ENCODE measurements at places on chromosomes 5 and 9.
A peak's percentile ranks its signal among the peaks of the same experiment; 100 is the strongest.

GRCh38 chr9:95808011-95808410, 67.5 kb upstream of the ERCC6L2 start:
- DNase-seq: no peak

- no peak for DNase-seq
Observed at GRCh38 chr9:31445960-31446359, 938.5 kb upstream of the ACO1 start.

- DNase-seq: no peak
Observed at GRCh38 chr9:31520301-31521085, 864.0 kb upstream of the ACO1 start.

GRCh38 chr5:168282120-168282519, 9.3 kb upstream of the WWC1 start:
- no peak for DNase-seq

GRCh38 chr5:94499806-94500205, 118.6 kb downstream of the KIAA0825 start:
- DNase-seq: no peak

DNA sequence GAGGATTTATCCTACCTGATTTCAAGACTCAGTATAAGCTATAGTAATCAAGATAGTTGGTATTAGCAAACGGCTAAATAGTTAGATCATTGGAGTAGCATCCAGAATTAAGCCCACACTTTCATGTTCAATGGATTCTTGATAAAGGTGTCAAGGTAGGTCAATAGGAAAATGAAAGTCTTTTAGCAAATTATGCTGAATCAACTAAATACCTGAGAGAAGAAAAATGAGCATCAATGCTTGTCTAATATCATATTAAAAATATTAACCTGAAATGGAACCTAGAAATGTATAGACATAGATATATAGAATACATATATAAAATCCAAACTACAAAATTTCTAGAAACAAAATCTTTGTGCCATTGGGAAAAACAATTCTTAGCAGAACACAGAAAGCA, 685.6 kb downstream of the DTWD2 start:
- no peak for DNase-seq

GRCh38 chr5:78287833-78288232, 6.7 kb downstream of the AP3B1 start:
- no peak for DNase-seq

GRCh38 chr5:20604992-20605391, 617.0 kb upstream of the CDH18 start:
- no peak for DNase-seq

DNA sequence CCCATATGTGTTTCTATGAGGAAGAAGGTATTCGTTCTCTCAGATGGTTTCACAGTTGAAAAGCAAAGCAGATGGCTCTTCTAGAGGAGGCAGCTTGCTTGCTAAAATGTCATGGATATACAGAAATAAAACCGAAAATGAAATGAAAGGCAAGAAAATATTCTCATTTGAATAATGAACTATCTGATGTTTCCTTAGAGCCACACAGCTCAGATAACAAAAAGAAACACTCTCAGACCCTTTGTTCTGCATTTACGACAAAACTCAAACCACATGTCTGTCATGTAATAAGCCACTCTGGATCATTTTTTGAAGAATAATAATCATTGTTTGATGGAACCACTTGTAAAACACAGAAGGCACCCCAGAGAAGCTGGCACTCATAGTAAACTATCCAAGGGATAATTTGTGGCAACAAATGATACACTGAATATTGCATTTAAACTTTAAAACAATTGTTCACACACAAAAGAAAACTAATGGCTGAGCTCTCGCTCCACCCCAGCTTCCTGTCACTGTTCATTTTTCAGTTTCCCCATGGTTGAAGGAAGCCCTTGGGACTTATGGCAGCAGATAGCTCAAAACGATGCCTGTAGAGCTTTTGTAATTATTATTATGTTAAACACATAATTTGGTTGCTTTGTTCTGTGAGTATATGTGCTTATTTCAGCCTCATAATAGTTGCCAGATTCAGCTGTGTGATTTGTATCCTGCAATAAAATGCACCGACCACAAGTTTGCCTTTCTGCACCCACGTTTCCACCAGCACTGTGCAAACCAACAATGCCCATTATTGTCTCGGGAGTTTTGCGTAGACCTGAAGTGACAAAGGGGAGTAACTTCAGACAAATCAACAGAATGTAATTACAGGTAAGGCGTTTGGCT, 256.0 kb downstream of the TMEM167A start:
- no peak for DNase-seq

DNA sequence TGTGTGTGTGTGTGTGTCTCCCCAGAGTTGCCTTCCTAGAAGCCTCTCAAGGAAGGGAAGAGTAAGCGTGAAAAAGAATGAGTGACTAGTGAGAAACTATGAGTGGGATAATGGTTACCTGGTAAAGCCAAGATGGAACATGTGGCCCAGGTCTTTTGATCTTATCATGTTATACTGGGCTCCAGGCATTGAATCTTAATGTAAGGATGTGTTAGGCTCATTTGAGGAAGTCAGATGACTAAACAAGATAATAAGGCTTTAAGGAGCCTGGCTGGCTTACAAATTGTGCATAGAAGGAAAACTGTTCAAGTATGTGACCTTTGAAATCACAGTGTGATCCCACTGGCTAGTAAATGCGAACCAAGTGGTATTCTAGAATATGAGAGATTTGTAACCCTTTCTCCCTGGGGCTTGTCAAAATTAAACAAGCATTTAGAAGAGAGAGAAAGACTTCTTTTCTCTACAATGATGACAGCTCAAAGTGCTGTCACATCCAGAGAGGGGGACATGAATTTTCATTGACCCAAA, 29.9 kb upstream of the HMHB1 start:
- no peak for DNase-seq

DNA sequence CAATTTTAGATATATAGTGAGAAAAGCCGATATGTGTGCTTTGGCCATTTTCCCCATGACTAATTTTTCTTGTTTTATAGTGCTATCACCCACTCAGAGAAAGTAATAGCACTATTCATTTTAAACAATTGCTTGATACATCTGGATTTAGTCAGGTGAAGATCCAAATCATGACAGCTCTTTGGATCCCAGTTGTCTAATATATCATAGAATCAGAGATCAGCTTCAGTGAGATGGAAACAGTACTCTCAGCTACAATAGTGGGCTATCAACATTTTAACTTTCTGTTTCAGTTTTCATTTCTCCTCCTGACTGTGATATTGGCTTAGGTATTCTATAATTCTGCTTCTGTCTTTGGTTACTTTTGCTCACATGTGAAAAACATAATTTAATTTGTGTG, 38.7 kb downstream of the VCAN start:
- DNase-seq: no peak

- no peak for DNase-seq
Observed at GRCh38 chr5:171615705-171616640, 169.6 kb upstream of the SMIM23 start.

- no peak for DNase-seq
Observed at GRCh38 chr9:87006956-87007355, 59.6 kb upstream of the GAS1 start.

- DNase-seq: no peak
Observed at GRCh38 chr5:160039810-160040470, 31.0 kb downstream of the TTC1 start.

GRCh38 chr9:6811436-6811835, 53.7 kb downstream of the KDM4C start:
- DNase-seq: peak; percentile 2

- DNase-seq: no peak
Observed at GRCh38 chr5:16920109-16920816, 15.8 kb downstream of the MYO10 start.

- no peak for DNase-seq
Observed at GRCh38 chr9:35967042-35967441, 9.1 kb upstream of the OR2S2 start.

GRCh38 chr9:136092353-136092650, 2.8 kb downstream of the NACC2 start:
- DNase-seq: no peak

- no peak for DNase-seq
Observed at GRCh38 chr5:56100439-56101176, 105.8 kb upstream of the IL6ST start.

DNA sequence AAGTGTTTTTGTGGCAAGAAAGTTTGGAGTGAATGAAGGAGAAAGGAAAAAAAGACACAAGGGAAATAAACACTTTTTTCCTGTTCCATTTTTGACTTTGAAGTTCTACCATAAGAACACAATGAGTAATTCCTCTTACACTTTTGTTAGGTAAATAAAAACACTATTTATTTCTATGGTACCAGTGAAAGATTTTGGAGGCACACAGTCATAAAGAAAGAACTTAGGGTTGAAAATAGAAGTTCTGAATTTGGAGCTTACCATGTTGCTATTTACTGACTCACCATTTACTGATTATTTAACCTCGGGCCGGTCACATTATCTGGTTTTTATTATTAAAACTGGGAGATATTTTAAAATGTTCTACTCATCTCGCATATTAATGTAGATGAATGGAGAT, 367.8 kb downstream of the TLE1 start:
- no peak for DNase-seq

DNA sequence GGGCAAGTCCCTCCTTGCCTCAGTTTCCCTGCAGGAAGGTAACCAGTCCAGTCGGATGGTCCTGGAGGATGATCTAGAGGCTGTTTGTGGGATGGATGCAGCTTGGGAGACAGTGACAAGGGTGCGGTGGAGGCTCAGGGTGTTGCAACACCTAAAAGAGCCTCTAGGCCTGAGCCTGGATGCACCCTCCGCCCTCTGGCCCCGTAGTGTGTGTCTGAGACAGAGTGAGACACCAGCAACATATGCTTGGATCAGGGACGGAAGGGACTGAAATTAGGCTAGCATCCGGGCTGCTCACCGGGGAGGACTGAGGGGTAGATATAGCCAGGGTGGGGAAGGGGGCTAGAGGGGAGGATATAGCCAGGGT, 1.1 kb downstream of the CRAT start:
- DNase-seq: no peak

DNA sequence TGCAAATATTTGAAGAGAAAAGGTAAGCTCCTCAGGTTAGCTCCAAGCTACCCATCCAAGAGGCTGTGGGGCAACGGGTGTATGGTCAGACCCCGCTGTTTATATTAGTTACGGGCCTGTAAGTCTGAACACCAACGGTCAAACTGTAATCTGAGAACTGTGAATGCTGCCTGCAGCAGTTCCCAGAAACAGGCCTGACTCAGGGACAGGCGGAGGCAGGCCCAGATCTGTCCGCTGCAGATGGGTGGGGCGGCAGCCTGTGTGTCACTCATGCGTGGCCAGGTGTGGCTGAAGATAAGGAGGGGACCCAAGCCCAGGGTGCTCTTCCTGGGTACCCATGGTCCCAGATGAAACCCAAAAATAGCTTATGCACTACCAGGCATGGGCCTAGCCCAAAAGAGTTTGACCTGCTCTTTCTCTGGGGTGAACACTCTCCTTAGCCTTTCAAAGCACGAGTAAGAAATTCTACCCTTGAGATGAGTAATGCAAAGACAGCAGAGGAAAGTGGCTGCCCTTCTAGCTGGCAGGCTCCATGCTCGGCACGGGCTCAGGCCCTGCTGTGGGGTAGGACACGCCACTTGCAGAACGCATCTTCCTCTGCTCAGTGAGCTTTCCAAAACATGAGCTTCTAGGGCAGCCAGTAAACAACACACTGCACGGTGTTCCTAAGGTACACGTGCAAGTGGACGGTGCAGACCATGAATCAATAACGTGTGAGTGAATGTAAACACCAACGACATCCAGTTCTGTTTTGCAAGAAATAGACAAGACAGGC, 9.1 kb downstream of the UBAC1 start:
- peak; percentile 68 for DNase-seq

DNA sequence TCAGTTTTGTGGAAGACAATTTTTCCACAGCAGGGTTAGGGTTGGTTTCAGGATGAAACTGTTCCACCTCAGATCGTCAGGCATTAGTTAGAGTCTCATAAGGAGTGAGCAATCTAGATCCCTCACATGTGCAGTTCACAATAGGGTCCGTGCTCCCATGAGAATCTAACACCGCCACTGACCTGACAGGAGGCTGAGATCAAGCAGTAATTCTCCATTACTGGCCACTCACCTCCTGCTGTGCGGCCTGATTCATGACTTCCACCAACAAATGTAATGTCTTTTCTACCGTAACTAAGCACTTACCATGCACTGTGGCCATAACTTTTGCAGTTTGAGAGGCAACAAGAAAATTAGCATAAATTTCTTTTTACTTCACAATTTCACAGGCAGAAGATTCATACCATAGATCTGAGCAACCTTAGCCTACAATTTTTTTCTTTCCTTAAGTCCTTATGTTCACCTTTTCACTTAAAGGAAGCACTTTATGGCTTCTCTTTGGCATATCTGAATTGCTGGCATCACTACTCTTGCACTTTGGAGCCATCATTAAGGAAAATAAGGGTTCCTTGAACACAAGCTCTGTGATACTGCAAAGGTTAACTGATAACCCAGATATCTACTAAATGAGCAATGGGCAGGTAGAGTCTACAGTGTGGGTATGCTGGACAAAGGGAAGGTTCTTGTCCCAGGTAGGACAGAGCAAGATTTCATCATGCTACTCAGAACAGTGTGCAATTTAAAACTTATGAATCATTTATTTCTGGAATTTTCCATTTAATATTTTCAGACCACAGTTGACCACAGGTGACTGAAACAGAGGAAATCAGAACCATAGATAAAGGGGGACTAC, 83.0 kb upstream of the IFNK start:
- no peak for DNase-seq

GRCh38 chr9:137220317-137221094, 1.5 kb downstream of the RNF208 start:
- no peak for DNase-seq

GRCh38 chr9:69674112-69674685, 2.0 kb upstream of the APBA1 start:
- DNase-seq: no peak

DNA sequence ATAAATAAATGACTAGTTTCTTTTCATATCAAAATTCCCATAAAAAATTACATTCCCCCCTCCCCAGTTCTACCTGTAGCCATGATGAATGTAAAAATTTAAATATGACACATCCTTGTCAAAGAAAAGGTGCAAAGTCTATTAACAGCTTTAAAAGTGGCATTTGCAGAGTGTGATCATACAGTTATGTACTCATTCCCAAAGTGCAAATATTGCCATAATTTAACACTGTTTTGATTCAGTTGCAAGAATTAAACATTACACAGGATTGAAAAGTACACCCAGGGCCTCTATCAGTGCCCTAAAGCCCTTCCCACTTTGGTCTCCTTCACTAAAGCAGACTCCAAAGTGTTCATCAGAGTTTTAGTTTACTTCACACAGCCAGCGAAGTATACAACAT, 51.8 kb downstream of the RNF145 start:
- no peak for DNase-seq

GRCh38 chr9:26163931-26164330, 485.7 kb upstream of the TUSC1 start:
- DNase-seq: no peak

DNA sequence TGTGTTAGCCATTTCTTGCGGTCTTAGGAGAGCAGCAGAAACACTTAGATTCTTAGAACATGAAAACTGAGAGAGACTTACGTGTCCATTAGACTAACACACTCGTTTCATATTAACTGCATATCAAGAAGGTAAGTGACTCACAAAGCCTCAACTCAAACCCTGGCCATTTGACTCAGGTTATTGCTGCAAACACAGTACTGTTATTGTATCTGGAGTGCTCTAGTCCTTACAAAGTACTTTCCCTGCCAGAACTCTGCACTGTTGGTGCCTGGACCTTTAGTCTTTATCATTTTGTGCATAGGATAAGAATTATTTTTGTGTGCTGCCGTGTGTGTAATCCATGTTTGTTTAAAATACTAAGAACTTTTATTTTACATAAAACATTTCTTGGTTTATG, 155.7 kb downstream of the FBXL7 start:
- DNase-seq: no peak

GRCh38 chr5:57511321-57511720, 28.7 kb upstream of the ACTBL2 start:
- no peak for DNase-seq

Data from NCI-H1105 (cell line).